GM12865 (cell line): ENCODE measurements at places on chromosomes 4 and X.
A peak's percentile ranks its signal among the peaks of the same experiment; 100 is the strongest.

DNA sequence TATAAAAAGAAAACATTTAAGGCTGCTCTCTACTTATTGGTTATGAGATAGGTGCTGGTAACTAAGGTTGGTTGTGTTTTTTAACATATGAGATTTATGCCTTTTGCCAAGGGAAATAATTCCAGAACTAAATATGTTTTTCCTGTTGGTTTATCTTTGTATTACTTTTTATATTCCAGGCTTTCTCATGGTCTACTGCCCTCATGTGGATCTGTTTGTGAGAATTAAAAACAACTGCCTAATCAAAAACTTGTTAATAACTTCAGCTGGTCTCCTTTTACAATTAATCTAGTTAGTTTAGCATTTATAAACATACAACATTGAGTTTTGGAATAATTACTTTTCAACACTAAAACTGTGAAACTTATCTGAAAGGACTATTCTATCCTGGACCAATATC, 1208.3 kb downstream of the ADGRL3 start:
- DNase-seq = no peak

DNA sequence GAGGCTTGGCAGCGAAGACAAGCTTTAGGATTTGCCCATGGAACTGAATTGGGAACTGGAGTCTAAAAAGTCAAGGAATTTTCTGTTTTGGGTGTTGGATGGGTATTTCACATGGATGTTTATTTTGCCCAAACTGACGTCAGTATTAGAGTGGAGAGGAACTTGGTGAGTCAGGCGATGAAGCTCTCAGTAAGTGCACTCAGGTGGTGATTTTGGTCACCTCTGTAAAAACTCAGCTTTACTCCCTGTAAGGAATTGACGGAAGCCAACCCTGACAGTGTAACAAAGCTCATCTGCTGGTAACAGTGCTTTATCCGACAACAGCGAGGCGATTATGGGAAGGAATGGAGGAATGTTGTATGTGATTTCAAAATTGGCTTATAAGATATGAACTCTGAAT, 77.0 kb upstream of the PGRMC2 start:
- no peak for DNase-seq

- DNase-seq = peak; percentile 79
Measured at GRCh38 chrX:66015152-66015831, 24.6 kb downstream of the VSIG4 start.

GRCh38 chr4:73922317-73922716, 53.1 kb downstream of the CXCL1 start:
- DNase-seq = no peak

DNA sequence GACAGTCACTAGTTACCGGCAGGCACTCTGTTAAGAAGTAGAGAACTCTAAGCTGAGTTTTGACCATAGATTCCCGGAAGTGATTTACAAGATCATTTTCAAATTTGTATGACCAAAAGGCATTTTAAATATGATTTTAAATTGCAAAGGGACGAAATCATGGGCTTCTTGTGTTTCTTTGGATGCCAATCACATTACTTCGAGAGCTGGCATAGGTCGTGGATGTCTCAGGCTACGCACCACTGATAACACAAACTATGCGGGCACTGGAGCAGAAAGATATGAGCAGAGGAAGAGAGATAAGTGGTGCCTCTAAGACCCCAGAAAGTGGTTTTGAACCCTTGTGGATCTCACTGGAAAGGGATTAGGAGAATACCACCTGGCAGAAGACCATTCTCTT, 294.2 kb upstream of the FTHL17 start:
- no peak for DNase-seq

DNA sequence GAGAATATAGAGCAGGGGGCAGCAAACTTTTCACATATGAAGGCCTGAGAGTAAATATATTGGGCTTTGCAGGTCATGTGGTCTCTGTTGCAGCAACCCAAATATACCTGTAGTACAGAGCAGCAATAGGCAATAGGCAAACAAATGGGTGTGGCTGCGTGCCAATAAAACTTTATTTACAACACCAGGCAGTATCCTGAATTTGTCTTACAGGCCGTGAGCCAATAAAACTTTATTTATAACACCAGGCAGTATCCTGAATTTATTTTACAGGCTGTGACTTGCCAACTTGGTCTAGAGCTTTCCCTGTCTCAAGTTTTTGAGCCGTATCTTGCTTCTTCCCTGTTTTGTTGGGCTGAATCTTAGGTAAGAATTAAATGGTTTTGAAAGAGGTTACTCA, 118.2 kb downstream of the PHEX start:
- no peak for DNase-seq

DNA sequence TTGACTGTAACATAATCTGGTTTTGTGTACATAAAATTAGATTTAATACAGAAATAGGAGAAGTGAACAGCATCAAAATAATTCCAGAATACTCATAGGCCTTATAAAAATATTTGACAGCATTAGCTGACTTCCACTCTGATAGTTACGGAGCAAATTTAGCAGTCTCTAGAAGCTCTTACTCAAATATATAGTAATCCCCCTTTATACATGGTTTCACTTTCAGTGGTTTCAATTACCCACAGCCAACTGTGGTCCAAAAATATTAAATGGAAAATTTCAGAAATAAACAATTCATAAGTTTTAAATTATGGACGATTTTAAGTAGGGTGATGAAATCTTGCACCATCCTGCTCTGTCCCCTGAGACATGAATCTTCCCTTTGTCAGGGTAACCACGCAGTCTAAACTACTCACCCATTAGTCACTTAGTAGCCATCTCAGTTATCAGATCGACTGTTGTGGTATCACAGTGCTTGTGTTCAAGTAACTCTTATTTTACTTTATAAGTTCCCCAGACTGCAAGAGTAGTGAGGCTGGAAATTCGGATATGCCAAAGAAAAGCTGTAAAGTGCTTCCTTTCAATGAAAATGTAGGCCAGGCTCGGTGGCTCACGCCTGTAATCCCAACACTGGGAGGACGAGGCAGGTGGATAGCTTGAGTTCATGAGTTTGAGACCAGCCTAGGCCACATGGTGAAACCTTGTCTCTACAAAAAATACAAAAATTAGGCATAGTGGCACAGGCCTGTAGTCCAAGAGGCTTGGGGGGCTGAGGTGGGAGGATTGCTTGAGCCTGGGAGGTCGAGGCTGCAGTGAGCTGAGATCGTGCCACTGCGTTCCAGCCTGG, 17.2 kb upstream of the RTL9 start:
- peak; percentile 26 for DNase-seq

- DNase-seq = no peak
Measured at GRCh38 chr4:38091636-38092035, 131.4 kb downstream of the PTTG2 start.

GRCh38 chrX:136030303-136031191, 45.3 kb downstream of the SLC9A6 start:
- DNase-seq = no peak

- peak; percentile 62 for DNase-seq
Measured at GRCh38 chr4:17817027-17817426, 6.2 kb downstream of the NCAPG start.

- DNase-seq = no peak
Measured at GRCh38 chr4:183205193-183205592, 106.1 kb downstream of the WWC2 start.

DNA sequence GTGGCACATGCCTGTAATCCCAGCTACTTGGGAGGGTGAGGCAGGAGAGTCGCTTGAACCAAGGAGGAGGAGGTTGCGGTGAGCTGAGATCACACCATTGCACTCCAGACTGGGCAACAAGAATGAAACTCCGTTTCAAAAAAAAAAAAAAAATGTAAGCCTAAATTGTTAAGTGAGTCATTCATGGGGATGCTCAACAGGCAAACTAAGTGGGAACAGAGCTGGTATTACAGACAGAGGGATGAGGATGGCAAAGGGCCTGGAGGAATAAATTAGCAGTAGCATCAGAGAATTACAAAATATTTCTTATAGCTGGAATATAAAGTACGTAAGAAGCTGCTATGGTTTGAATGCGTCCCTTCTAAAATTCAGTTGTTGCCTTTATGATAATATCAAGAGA, 43.4 kb upstream of the OGT start:
- DNase-seq = no peak

- DNase-seq = no peak
Measured at GRCh38 chrX:85544609-85545008, 165.1 kb upstream of the POF1B start.

GRCh38 chr4:107718351-107718965, 1.6 kb downstream of the PAPSS1 start:
- DNase-seq = peak; percentile 74

GRCh38 chr4:86894455-86894854, 2.2 kb upstream of the C4orf36 start:
- DNase-seq = no peak

GRCh38 chr4:83231620-83232076, 53.0 kb downstream of the COQ2 start:
- peak; percentile 82 for DNase-seq

DNA sequence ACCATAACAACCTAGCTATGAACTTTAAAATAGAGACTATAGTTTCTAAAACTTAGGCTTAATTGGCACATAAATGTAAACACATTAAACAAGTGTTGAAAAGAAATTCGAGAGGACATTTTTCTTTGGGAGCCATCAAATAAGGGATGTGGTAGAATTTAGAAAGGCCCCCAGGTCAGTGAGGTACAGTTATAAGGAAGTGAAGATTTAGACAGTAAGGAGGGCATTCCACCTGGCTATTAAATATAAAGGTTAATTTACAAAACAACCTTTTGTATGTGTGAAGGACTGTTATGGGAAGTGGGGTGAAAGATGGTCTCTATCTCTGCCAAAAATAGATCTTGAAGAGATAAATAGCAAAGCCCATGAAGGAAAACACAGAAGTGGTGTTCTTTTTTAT, 83.9 kb downstream of the AFF1 start:
- no peak for DNase-seq

- DNase-seq = no peak
Measured at GRCh38 chr4:13329340-13329850, 154.7 kb downstream of the RAB28 start.

- no peak for DNase-seq
Measured at GRCh38 chr4:8700531-8700930, 108.0 kb downstream of the CPZ start.

- no peak for DNase-seq
Measured at GRCh38 chr4:67134616-67135015, 410.7 kb downstream of the CENPC start.

GRCh38 chrX:23373129-23373804, 38.6 kb downstream of the PTCHD1 start:
- DNase-seq = no peak

GRCh38 chr4:76831711-76832373, 66.1 kb downstream of the SOWAHB start:
- no peak for DNase-seq

DNA sequence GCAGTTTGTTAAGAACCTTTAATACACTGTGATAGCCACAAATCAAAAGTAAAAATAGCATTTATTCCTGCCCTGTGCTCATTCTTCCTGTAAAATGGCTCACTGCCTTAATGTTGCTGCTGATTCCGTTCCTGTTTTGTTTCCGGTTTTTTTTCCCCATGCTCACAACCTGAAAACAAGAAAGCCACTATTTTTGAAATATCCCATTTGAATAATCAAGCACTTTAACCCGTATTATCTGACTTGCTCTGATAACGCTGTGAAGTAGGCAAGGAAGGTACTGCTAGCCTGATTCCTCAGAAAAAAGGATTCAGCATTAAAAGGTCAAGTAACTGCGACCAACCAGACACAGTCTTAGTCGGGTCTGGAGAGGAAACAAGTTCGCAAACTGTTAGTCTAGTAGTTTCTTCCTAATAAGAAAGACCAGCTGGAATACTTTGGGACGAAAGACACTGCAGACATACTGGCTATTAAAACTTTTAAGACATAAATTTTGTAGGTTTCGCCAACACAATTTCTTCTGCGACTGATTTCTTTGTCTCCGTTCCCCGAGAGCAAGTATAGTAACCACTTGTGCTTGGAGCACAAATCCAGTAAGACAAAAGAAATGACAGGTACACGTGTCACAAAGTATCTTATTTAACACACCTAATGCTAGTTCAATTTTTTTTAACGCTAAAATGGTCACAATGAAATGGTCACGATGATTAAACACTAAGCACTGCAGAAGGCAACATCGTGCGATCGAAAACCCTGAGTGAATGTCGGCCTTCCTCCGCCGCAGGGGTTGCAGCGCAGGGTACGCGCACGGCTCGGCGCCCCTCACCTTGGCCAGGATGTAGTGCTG, 802 bp downstream of the COX18 start:
- DNase-seq = peak; percentile 51

DNA sequence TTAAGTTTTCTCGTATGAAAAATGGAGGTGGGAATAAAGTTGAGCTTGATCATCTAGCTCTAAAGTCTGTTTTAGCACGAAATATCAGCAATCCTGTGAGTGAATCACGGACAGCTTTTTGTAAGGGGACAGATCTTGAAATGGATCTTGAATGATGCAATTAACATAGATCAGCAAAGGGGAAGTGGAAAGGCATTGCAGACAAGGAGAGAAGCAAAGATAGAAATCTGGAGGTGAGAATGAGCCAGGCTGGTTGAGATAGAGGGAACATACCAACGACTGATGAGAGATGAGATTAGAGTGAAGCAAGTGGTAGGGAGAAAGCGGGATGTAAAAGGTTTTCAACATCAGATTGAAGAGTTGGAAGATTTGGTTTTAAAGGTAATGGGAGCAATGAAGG, 4.6 kb upstream of the DGKK start:
- no peak for DNase-seq

- DNase-seq = no peak
Measured at GRCh38 chrX:44042751-44043150, 69.6 kb upstream of the NDP start.

DNA sequence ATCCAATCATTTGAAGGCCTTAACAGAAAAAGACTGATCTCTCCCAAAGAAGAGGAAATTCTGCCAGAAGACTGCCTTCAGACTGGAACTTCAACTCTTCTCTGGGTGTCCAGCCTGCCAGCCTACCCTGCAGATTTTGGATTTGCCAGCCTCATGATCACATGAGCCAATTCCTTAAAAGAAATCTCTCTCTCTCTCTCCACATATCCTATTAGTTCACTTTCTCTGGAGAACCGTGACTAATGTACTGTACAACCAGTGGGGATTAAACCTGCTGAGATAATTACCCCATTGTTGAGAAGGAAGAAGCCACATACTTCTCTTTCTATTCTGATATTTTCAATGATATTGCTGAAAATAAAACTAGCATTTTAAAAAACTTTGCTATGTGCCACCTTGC, 711.3 kb upstream of the AMOT start:
- DNase-seq = no peak

DNA sequence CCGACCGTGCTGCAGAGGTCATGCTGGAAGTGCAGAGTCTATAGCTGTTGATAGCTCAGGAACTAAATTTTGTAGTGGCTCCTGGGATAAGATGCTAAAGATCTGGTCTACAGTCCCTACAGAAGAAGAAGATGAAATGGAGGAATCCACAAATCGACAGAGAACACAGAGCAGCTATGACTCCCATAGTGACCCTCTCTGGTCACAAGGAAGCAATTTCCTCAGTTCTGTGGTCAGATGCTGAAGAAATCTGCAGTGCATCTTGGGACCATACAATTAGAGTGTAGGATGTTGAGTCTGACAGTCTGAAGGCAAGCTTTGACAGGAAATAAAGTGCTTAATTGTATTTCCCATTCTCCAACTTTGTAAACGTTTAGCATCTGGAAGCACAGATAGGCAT, 8.8 kb downstream of the MANBA start:
- no peak for DNase-seq

- DNase-seq = peak; percentile 73
Measured at GRCh38 chrX:56248492-56248891, 16.3 kb downstream of the KLF8 start.

- DNase-seq = no peak
Measured at GRCh38 chr4:15063341-15063740, 61.1 kb downstream of the CPEB2 start.

- no peak for DNase-seq
Measured at GRCh38 chr4:61427818-61428495, 227.8 kb downstream of the ADGRL3 start.

GRCh38 chrX:136767104-136767941, 13.4 kb downstream of the ARHGEF6 start:
- DNase-seq = peak; percentile 79
